Thoracic aorta (tissue), 2 donors: ENCODE measurements at places on chromosomes 11 and 22.

DNA sequence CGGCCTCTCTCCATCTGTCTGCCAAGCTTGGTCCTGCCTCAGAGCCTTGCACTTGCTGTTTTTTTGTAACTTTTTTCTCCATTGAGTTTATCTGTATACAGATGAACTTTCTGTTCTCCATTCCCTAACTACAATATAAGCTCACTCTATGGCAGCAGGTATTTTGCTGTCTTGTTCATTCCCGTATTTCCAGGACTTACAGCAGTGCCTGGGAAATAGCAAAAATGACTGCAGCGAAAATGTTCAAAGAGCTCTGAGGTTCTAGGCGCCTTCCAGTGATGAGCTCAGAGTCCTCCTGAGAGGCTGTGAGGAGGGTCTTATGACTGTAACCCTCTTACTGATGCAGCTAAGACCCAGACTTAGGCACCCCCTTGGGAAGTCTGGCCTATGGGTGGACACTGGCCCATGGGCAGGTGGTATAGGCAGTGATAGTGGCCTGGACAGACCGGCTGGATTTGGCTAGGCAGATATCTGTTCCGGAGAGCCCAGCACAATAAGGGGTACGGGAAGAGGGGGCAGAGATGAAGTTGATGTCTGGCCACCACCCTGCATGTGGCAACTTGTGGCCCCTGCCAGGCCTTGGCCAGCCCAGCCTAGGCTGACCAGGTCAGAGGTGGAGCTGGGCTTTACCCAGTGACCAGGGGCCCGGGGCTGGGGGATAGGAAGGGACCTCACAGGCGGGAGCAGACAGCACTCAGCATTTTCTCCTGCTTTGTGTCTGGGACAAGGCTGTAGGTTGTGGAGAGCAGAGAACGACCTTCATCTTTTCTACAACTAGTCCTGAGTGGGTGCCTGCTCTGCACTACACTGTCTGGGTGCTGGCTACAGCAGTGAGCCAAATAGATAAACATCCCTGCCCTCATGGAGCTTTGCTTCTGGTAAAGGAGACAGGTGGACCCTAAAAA, 4.6 kb downstream of the ATF4 start:
- peak overlapping the region; percentile 33 for H3K27ac ChIP-seq
- H3K4me3 ChIP-seq, result no peak overlapping the region
- H3K4me1 ChIP-seq, result peaks cover 34% of the 10 kb centered on the region
- no peak for DNase-seq

DNA sequence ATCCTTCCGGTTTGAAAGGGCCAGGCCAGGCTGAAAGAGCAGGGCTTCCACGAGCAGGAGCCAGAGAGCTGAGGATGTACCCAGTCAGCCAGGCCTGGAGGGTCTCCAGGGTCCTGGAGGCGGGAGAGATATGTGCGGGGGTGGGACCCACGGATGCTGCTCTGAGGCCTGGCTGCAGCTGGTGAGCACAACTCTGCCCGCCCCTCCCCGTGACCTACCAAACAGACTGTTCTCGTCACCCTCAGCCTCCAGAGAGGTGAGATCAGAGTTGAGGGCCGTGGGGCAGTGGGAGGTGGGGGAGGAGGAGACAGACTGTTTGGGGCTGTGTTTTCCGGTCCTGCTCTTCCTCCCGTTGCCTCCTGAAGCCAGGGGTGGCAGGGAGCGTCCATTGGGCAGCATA, 42.2 kb downstream of the TRIOBP start:
- no peak overlapping the region for H3K4me3 ChIP-seq
- H3K4me1 ChIP-seq, result peaks cover 9% of the 10 kb centered on the region

GRCh38 chr22:42697542-42698013, 23.1 kb downstream of the A4GALT start:
- H3K27me3 ChIP-seq, result no peaks in the 10 kb centered on the region
- peak; percentile 85 for DNase-seq
- no peak overlapping the region for H3K4me3 ChIP-seq
- peaks cover 6% of the 10 kb centered on the region for H3K36me3 ChIP-seq

DNA sequence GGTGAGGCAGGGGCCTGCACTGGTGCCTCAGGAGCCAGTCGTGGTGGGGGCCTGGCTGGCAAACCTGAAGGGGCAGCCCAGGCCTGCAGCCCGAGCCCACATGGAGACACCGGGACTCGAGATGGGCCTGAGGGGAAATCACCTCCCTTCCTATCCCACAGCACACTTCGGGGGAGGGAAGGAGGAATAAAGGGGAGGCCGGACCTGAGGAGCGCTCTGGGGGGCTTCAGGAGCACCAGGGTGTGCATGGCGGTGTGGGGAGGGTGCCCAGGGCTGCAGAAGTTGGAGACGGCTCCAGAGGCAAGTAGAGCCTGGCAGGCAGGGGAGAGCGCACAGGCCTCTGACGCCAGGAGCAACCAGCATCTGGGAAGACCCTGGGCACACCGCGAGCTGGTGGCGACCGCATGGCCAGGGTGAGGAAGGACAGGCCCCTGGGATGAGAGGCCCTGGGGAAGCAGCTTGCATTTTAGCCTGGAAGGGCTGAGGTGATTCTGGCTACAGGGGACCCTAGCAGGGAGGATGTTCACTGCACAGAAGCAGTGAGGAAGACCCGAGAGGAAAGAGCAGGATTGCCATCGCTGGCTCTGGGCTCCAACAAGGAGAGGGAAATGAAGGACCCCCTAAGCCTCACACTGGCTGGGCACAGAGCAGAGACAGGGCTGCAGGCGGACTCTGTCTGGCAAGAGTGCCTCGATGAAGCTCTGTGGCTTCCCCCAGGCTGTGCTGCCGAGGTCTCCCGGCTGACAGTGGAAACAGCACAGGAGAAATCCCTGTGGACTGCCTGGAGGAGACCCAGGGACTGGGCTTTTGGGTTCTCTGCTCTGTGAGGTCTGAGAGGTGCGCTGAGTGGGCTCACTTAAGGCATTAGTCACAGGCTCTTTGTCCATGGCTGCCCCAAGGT, 457.7 kb downstream of the BRD1 start:
- H3K4me3 ChIP-seq, result no peak overlapping the region
- H3K4me1 ChIP-seq, result no peaks in the 10 kb centered on the region
- DNase-seq, result no peak
- H3K27ac ChIP-seq, result no peak overlapping the region
- no peaks in the 10 kb centered on the region for H3K27me3 ChIP-seq

- H3K27me3 ChIP-seq, result no peaks in the 10 kb centered on the region
- DNase-seq, result no peak
- no peaks in the 10 kb centered on the region for H3K36me3 ChIP-seq
- no peak overlapping the region for H3K4me3 ChIP-seq
Measured at GRCh38 chr11:23423656-23424055, 563.4 kb upstream of the CCDC179 start.

- H3K36me3 ChIP-seq, result no peaks in the 10 kb centered on the region
- peak overlapping the region; percentile 63 for H3K4me3 ChIP-seq
- H3K27ac ChIP-seq, result no peak overlapping the region
- DNase-seq, result no peak
- no peaks in the 10 kb centered on the region for H3K4me1 ChIP-seq
Measured at GRCh38 chr11:88508418-88508758, 170.9 kb upstream of the CTSC start.

DNA sequence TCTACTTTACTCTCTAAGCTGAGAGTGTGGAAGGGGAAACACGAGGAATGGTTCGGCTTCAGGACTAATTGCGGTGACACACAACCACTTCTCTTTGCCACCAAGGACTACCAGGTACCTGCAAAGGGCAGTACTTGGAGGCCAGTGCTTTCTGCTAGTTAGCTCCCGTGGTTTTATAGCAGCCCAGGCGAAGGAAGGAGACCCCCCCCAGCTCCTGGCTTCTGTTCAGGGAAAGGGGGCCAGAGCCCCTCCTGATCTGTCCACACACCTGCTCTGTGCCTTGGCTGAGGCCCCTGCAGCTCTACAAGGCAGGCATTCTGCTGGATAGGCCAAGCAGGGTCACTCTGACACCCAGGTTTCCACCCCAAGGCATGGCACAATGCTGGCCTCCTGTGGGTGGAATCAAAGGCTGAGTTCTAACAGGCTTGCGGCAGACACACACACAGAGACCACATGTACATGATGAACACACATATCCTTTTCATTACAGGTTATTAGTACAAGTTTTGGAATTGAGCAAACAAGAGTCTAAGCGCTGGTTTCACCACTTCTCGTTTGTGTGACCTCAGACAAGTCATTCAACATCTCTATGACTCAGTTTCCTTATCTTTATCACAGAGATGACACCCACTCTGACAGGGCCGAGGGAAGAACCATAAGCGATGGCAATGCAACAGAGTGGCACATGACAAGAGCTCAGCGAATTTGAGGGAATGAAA, 7.5 kb downstream of the SERPIND1 start:
- DNase-seq, result no peak
- H3K36me3 ChIP-seq, result peaks cover 21% of the 10 kb centered on the region
- H3K4me3 ChIP-seq, result no peak overlapping the region
- no peaks in the 10 kb centered on the region for H3K4me1 ChIP-seq
- no peak overlapping the region for H3K27ac ChIP-seq
- no peaks in the 10 kb centered on the region for H3K27me3 ChIP-seq

GRCh38 chr22:27919942-27920755, 1.1 kb upstream of the PITPNB start:
- H3K27me3 ChIP-seq, result no peaks in the 10 kb centered on the region
- H3K36me3 ChIP-seq, result no peaks in the 10 kb centered on the region
- H3K4me1 ChIP-seq, result peaks cover 34% of the 10 kb centered on the region

- no peaks in the 10 kb centered on the region for H3K27me3 ChIP-seq
- H3K36me3 ChIP-seq, result peaks cover 43% of the 10 kb centered on the region
- peak overlapping the region; percentile 45 for H3K4me3 ChIP-seq
- peak; percentile 88 for DNase-seq
- peaks cover 32% of the 10 kb centered on the region for H3K4me1 ChIP-seq
Measured at GRCh38 chr22:38069372-38070249, 12.4 kb downstream of the PICK1 start.

DNA sequence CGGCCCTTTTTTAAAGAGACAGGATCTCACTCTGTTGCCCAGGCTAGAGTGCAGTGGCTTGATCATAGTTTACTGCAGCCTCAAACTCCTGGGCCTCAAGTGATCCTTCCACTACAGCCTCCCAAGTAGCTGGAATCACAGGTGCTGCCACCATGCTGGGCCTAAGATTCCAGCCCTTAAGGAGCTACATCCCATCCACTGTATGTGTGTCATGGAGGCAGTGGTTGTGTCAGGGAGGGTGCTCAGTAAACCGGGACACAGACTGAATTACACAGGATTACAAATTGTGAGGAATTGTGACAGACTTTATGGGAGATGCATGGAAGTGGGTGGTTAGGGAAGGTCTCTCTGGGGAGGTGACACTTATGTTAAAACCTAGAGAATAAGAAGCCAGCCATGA, 2.1 kb upstream of the PPIL2 start:
- no peak overlapping the region for H3K27ac ChIP-seq
- H3K36me3 ChIP-seq, result no peaks in the 10 kb centered on the region
- H3K4me3 ChIP-seq, result no peak overlapping the region

DNA sequence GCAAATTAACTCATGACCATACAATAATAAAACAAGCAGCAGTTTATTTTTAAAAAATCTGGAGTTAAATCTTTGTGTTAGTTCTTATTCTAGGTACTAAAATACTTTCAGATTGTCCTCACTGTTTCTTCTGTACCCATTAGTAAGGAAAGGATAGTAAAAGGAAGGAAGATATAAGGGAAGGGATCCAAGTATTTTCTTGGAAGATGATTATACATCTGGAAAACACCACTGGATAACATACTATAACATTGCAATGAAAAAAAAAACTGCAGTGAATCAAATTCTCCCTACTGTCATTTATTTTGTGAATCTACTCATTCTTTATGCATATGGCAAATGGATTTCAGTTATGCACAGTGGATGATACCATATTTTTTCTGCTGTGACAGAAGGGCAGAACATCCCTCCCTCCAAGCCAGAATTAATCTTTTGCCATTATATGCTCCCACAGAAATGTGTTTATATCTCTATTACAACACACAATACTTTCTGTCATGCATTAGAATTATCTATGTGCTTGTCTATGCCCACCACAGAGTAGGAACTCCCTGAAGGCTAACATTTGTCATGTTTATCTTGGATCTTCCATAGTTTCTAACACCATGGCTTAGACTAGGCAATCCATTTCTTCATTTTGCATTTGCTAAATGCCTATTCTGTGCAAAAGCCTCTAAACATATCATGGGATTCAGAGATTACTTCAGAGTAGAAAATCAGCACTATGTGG, 282.3 kb upstream of the CTSC start:
- H3K27ac ChIP-seq, result no peak overlapping the region
- H3K4me1 ChIP-seq, result no peaks in the 10 kb centered on the region
- no peak overlapping the region for H3K4me3 ChIP-seq
- H3K36me3 ChIP-seq, result no peaks in the 10 kb centered on the region
- no peaks in the 10 kb centered on the region for H3K27me3 ChIP-seq

- no peak overlapping the region for H3K27ac ChIP-seq
- H3K27me3 ChIP-seq, result no peaks in the 10 kb centered on the region
- H3K36me3 ChIP-seq, result no peaks in the 10 kb centered on the region
Measured at GRCh38 chr11:97290464-97291041, 900.7 kb downstream of the JRKL start.

DNA sequence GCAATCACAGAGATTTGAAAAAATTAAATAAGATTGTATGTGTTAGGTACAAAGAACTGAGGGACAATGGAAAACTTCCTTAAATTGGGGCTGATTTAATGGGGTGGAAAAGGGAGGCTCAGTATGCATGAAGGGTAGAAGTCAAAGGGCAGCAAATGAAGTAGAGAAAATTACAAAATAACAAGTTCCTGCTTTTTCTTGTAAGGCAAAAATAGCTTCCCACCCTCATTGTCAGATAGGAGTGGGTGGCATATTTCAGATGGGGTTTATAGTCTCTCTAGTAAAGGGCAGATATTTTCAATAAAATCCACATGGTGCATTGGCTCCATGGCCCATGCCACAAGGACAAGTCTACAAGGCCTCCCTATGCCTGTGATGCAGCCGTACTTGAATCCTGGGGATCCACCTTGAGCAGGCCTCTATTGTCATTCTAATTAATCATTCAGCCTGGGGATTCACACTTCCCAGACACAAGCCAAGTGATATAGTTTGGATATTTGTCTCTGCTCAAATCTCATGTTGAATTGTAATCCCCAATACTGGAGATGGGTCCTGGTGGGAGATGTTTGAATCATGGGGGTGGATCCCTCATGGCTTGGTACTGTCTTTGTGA, 36.7 kb upstream of the SESN3 start:
- H3K36me3 ChIP-seq, result no peaks in the 10 kb centered on the region
- H3K4me3 ChIP-seq, result no peak overlapping the region
- H3K27me3 ChIP-seq, result no peaks in the 10 kb centered on the region
- H3K27ac ChIP-seq, result no peak overlapping the region
- no peak for DNase-seq
- H3K4me1 ChIP-seq, result peaks cover 4% of the 10 kb centered on the region

GRCh38 chr11:74162681-74163467, 7.9 kb downstream of the C2CD3 start:
- no peaks in the 10 kb centered on the region for H3K4me1 ChIP-seq
- H3K36me3 ChIP-seq, result no peaks in the 10 kb centered on the region
- H3K4me3 ChIP-seq, result no peak overlapping the region
- no peak for DNase-seq
- no peaks in the 10 kb centered on the region for H3K27me3 ChIP-seq
- H3K27ac ChIP-seq, result no peak overlapping the region

- H3K27me3 ChIP-seq, result no peaks in the 10 kb centered on the region
- no peaks in the 10 kb centered on the region for H3K36me3 ChIP-seq
- peaks cover 74% of the 10 kb centered on the region for H3K4me1 ChIP-seq
- peak overlapping the region; percentile 20 for H3K27ac ChIP-seq
- DNase-seq, result no peak
Measured at GRCh38 chr11:96158126-96158525, 184.9 kb downstream of the MAML2 start.

GRCh38 chr11:14677146-14677545, 33.5 kb downstream of the PDE3B start:
- no peak for DNase-seq

- peak overlapping the region; percentile 82 for H3K27ac ChIP-seq
- H3K4me1 ChIP-seq, result peaks cover 17% of the 10 kb centered on the region
- peak overlapping the region; percentile 92 for H3K4me3 ChIP-seq
- no peaks in the 10 kb centered on the region for H3K36me3 ChIP-seq
- H3K27me3 ChIP-seq, result no peaks in the 10 kb centered on the region
Measured at GRCh38 chr11:63841554-63841953, 2.6 kb downstream of the MARK2 start.
